Pericardium fibroblast (primary cell): ENCODE measurements at places on chromosomes 12 and 14. TPM values are rescaled to one million over a fixed set of nuclear protein-coding genes. Genes with fewer than 3 reads are reported as not detected.

Gene NPFF
- total RNA-seq = not detected in 2 replicates

Gene ADAMTS20
- total RNA-seq = not detected in 2 replicates

Gene LTB4R
- total RNA-seq = 2.1 and 4.5 TPM in 2 replicates

Gene SCN8A
- total RNA-seq = 0.35 and 0.77 TPM in 2 replicates

Gene FOXA1
- not detected in 2 replicates for total RNA-seq

Gene NFE2
- not detected in 2 replicates for total RNA-seq

Gene MYF6
- total RNA-seq = not detected in 2 replicates

Gene CLEC1A
- total RNA-seq = 0.09 and 0.23 TPM in 2 replicates

Gene KRT3
- not detected in 2 replicates for total RNA-seq

Gene TMTC2
- 2.1 and 3.3 TPM in 2 replicates for total RNA-seq

Gene CCDC60
- total RNA-seq = not detected in 2 replicates

Gene CLEC4D
- not detected in 2 replicates for total RNA-seq

Gene ABCC9
- 1.6 and 4.5 TPM in 2 replicates for total RNA-seq

Gene BRI3BP
- total RNA-seq = 1.6 and 2.2 TPM in 2 replicates

Gene DPPA3
- not detected in 2 replicates for total RNA-seq

Gene KERA
- not detected in 2 replicates for total RNA-seq

Gene CYP27B1
- 0.68 and 1.6 TPM in 2 replicates for total RNA-seq

Gene KLHDC1
- 1.2 and 1.6 TPM in 2 replicates for total RNA-seq

Gene SYNDIG1L
- total RNA-seq = not detected in 2 replicates

Gene HNF1A
- 0.23 TPM in 1 of 2 replicates, not detected in the other for total RNA-seq

Gene LAG3
- total RNA-seq = 0.43 TPM in 1 of 2 replicates, not detected in the other

Gene RNASE1
- 1.3 TPM in 1 of 2 replicates, not detected in the other for total RNA-seq

Gene CDKN1B
- total RNA-seq = 31.8 and 58.6 TPM in 2 replicates

Gene TAS2R8
- not detected in 2 replicates for total RNA-seq

Gene PLEK2
- 2.6 and 3.2 TPM in 2 replicates for total RNA-seq

Gene TMEM119
- total RNA-seq = 182 and 212 TPM in 2 replicates

Gene SERPINA3
- 63.4 and 80.7 TPM in 2 replicates for total RNA-seq

Gene JPH4
- 0.09 and 0.12 TPM in 2 replicates for total RNA-seq

Gene CMA1
- not detected in 2 replicates for total RNA-seq

Gene VDR
- total RNA-seq = 6.4 and 9.1 TPM in 2 replicates

Gene VRTN
- total RNA-seq = not detected in 2 replicates

Gene E2F7
- 0.47 and 0.85 TPM in 2 replicates for total RNA-seq

Gene LIN7A
- total RNA-seq = 1.1 and 1.3 TPM in 2 replicates

Gene STAC3
- 1.6 TPM in 1 of 2 replicates, not detected in the other for total RNA-seq

Gene HCFC2
- total RNA-seq = 12.3 and 14.6 TPM in 2 replicates

Gene MORN3
- total RNA-seq = 0.26 and 2.8 TPM in 2 replicates

Gene KITLG
- 9.4 and 12.4 TPM in 2 replicates for total RNA-seq

Gene PLD4
- under 0.01 TPM in 1 of 2 replicates, not detected in the other for total RNA-seq

Gene HOXC10
- total RNA-seq = not detected in 2 replicates

Gene CRIP1
- total RNA-seq = 2.2 and 7.5 TPM in 2 replicates

Gene KRT6A
- total RNA-seq = 0.17 and 1.4 TPM in 2 replicates

Gene CEBPE
- total RNA-seq = not detected in 2 replicates

Gene DACT1
- total RNA-seq = 4.8 and 26.0 TPM in 2 replicates

Gene FAM90A1
- total RNA-seq = 0.09 and 0.93 TPM in 2 replicates

Gene LALBA
- not detected in 2 replicates for total RNA-seq

Gene RNFT2
- total RNA-seq = 1.5 and 2.9 TPM in 2 replicates

Gene PIP4P1
- total RNA-seq = 8.4 and 14.4 TPM in 2 replicates

Gene OR11H6
- not detected in 2 replicates for total RNA-seq

Gene MUCL1
- total RNA-seq = not detected in 2 replicates

Gene RTN1
- total RNA-seq = 0.09 and 0.35 TPM in 2 replicates

Gene MYF5
- not detected in 2 replicates for total RNA-seq

Gene DUSP6
- total RNA-seq = 23.7 and 46.2 TPM in 2 replicates

Gene CPNE8
- total RNA-seq = 6.5 and 8.1 TPM in 2 replicates

Gene BICDL1
- total RNA-seq = 0.09 and 0.35 TPM in 2 replicates

Gene MMP19
- total RNA-seq = 20.8 and 25.9 TPM in 2 replicates

Gene KLRC1
- total RNA-seq = not detected in 2 replicates

Gene ARMH4
- total RNA-seq = 1.6 and 3.9 TPM in 2 replicates

Gene SLCO1B1
- not detected in 2 replicates for total RNA-seq

Gene ERP27
- total RNA-seq = under 0.01 and 0.35 TPM in 2 replicates

Gene NYNRIN
- total RNA-seq = 24.0 and 31.4 TPM in 2 replicates
